ENCODE measurements at places on chromosomes 16 and 17.
A peak's percentile ranks its signal among the peaks of the same experiment; 100 is the strongest.

GRCh38 chr17:10224582-10225195, 26.3 kb upstream of the GAS7 start:
- DNase-seq: no peak

- DNase-seq: no peak
Measured at GRCh38 chr16:22843122-22843521, 29.2 kb downstream of the HS3ST2 start.

- no peak for DNase-seq
Measured at GRCh38 chr17:15108992-15109391, 156.1 kb downstream of the PMP22 start.

GRCh38 chr17:20611309-20611708, 31.8 kb downstream of the CDRT15L2 start:
- DNase-seq: no peak

GRCh38 chr16:68396481-68396880, 51.8 kb downstream of the SMPD3 start:
- DNase-seq: peak; percentile 47
